LNCaP clone FGC (cell line): ENCODE measurements at places on chromosomes 3 and 15.

DNA sequence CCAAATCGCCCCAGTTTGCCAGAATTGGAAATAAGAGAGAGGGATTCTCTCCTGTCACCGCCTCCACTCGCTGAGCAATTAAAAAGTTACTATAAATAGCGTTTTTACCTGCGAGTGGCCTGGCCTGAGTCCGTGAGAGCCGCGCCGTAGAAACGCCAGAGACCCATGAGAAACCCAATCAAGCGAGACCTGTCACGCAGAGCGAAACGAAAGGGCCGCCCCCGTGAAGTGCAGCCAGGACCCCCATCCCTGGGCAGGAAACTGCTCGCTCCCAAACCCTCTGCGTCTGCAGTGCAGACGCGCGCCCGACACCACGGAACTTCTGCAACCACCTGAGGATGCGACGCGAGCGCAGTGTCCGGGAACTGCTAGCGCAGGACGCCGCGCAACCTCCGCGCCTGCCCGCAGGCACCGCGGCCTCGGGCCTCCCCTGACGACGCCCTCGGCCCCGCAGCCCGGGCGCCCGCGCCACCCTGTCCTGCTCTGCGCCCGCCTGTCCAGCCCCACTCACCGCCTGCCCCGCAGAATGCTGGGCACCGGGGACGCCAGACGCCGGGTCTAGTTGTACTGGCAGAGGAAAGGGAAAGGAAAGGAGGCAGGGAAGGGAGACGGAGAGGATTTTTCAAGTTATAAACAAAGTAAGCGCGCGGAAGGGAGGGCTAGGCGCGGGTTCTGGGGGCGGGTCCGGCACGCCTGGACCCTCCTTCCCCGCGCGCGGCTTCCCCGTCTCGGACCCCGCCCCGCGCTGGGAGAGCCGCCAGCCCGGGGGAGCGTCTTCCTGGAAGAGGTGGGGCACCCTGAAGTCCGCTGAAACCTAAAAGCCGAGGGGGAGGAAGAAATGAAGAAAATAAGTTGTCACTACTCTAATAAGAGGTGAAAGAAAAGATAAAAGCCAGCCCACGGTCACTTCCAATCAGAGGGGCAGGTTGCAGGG is at the start of gene PLSCR4:
Gene PLSCR4 (minus strand): TSS at position 657 of the 934 bp plus-strand sequence. CDS start 29,034 bp downstream, outside the sequence.
- DNase-seq: no peak

DNA sequence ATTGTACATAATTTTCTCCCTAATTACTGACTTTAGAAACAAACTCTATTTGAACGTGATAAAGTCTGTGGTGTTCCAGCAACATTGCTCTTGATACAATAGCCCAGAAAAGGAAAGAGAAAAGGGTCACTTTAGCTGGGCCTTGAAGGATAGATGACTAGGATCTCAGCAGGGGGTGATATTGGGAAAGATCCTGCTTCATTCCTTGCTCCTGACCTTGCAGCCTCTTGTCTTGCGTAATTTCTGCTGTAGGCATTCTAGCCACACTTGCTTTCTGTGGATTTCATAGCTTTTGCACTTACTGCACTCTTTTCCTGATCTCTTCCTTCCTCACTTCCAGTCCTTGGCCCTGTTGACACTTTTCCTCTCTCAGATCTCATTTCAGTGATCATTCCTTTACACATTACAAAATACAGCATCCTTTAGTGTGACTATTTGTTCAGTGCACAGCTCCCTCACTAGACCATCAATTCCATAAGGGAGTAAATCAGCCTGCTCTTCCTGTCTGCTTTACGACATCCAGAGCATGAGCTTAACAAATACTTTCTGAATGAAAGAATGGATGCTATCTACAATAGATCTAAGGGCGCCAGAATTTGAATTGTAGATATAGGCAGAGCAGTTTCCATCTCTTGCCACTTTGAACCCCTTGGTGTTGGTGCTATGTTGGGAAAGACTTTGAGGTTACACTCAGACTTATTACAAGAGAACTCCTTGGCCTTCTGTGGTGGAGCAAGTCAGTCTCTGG is 559.6 kb upstream of the MDFIC2 start:
- no peak for DNase-seq

- DNase-seq: no peak
These were observed 89.6 kb upstream of the THBS1 start for GRCh38 chr15:39491115-39491885.

GRCh38 chr3:46923559-46924350 is 46.2 kb downstream of the PTH1R start:
- DNase-seq: no peak

DNA sequence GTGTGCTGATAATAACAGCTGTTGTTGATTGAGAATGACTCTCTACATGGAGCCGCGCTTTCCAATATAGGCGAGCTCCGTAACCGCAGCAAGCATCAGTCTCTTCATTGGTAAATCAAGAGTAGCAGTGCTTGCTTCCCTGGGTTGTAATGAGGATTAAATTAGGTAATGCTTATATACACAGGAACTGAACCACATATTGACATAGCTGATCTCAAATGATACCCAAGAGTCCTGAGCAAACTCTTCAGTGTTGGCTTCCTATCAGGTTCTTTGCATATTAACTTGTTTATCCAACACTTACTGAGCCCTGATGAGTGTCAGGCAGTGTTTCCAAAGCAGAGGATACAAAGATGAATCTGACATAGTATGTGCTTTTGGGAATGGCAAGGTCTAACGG is 46.4 kb upstream of the SLCO3A1 start:
- DNase-seq: no peak

DNA sequence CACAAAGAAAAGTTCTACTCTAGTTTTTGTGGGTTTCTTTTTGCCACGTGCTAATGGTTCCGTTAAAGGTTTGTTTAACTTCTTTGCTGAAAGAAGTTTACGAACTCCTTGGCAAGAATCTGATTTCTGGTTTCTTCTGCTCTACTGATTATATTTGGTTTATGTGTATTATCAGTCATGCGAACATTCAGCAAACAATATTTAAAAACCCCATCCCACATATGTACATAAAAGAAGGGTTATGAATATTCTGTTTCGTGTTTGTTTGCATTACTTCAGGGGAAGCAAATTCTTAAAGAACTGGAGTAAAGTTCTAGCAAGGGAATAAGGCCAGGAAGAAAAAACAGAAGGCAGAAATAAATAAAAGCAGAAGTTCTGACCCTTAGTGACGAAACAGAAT is 9.8 kb downstream of the LARS2 start:
- peak; percentile 81 for DNase-seq

DNA sequence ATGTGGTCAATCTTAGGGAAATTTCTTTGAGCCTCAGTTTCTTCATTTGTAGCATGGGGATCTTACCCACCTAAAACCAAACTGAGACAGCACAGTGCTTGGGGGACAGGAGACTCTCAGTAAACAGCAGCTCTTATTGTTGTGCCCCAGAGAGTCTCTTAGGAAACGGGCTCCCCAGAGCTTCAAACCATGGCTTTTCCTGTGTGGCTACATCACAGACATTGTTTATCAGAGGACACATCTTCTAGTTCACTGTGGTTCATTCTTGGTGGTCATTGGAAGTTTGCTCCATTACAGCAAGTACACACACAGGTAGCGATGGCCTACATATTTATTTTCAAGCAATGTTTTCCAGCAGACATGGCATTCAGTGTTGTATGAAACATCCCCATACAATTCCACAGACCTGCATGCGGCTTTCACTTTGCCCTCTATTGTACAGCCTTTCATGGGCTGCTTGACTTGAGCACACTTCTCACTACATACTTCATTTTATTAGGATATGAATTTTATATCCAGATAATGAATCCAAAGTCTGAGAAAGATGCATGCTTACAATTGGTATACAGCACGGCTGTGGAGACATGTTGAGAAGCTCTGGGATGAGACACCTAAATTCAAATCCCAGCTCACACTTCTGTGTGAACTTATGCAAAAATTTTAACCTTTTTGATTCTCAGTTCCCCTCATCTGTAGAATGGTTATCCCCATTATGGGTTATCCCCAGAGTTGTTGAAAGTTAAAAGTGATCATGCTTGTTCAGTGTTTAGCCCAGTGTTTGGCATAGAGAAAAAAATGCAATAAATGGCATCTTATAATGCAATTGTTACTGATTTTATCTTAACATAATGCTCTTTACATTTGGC is 84.8 kb upstream of the ICE2 start:
- no peak for DNase-seq
